Activated naive CD4-positive, alpha-beta T cell treated with anti-CD3 and anti-CD28 coated beads for 36 hours (primary cell): ENCODE measurements at places on chromosomes 2 and 18.

DNA sequence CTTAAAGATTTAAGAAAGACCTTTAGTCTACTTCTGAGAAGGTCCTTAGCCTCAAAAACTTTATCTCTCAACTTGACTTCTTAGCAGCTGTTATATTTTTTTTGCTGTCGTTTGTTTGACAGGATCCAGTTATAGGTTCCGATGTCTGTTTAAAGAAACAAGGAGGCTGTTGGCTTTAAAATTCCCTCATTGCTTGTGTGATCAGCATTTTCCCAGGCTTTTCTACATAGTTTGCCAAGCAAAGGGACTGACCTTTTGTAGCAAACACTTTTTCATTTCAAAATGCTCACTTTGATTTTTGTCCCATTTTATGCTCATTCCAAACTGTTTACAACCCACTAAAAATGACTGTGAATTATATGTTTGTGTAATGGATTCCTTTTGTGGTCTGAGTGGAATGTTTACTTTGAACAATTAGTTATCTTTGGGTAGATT is 394.9 kb downstream of the ARHGAP15 start:
- DNase-seq, result no peak

GRCh38 chr2:175889701-175890302 is 112.3 kb downstream of the LNPK start:
- DNase-seq, result no peak

DNA sequence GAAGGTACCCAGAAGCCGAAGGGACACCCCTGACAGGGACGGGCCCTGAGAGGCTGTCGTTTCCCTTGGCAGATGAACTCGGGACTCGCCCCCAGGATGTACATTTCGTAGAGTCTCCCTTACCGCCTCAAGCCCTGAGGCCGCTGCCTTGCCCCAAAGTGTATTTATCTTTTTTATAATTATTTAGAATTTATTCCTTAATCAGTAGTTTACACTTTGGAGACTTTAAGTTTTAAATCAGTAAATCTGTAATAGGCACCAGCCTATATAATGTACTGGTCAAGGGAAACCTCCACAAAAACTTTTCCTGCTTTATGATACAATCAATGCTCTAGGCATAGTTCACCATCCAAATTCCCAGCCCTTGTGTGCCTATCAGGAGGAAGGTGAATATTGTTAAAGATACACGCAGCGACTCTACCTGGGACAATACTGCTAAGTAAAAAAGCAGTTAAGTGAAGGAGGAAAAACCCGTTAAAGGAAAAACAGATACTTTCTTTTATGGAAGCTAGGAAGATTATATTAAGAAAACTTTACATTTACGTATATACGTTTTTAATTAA is 848 bp downstream of the VRK2 start:
- no peak for DNase-seq

DNA sequence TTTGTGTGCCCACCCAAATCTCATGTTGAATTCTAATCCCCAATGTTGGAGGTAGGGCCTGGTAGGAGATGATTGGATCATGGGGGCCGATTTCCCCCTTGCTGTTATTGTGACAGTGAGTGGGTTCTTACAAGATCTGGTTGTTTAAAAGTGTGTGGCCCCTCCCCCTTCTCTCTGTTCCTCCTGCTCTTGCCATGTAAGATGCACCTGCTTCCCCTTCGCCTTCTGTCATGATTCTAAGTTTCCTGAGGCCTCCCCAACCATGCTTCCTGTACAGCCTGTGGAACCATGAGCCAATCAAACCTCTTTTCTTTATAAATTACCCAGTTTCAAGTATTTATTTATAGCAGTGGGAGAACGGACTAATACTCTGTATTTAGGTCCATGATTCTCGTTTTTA is 588.1 kb downstream of the DCDC2C start:
- DNase-seq, result no peak

- no peak for DNase-seq
These were observed 46.4 kb downstream of the INSIG2 start for GRCh38 chr2:118134650-118135049.

DNA sequence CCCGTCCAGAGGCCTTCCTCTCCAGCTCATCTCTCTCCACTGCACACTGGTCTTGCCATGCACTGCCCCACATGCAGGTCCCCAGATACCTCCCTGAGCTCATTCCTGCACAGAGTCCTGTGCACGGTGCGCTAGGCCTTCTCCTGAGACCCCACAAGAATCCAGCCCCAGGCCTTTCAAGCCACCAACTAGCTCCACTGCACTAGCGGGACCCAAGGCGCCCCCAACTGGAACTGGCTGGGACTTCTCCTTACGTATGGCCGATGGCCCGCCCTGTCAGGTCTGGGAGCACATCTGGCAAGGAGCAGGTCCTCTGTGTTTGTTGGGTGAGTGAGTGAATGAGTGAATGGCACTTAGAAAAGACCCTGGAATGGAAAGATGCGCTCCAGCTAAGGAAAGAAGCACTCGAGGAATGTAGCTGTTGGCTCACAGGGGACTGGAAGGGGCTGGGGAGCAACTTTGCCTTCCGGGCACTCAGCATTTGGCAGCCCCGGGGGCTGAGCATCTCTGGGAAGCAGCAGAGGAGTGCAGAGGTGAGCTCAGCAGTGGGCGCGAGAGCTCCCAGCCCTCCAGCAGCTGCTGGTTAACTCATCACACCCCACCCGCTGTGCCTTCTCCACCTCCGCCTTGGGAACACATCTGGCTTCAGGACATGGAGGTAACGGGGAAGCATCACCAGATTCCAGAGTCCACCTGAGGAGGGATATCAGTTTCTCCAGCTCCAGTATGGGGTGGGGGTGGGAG is 223.1 kb downstream of the GLI2 start:
- DNase-seq, result peak; percentile 11

- no peak for DNase-seq
These were observed 2.4 kb downstream of the EFHD1 start for GRCh38 chr2:232635820-232636219.

DNA sequence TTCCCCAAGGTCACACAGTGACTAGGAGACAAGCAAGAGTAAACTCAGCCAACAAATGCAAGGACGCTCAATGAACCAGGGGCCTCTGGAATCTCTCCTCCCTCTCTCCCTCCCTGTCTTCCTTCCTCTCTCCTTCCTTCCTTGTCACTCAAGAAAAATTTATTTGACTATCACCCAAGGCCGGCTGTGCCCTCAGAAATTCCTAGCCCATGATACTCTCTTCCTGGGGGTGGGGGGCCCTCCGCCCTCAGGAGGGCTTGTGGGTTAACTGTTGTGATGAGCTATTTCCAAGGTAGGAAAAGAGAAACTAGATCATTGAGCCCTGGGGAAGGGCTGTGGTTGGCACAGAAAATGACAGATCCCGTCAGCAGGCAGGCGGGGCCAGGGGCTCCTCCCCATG is 21.7 kb downstream of the INHBB start:
- no peak for DNase-seq

DNA sequence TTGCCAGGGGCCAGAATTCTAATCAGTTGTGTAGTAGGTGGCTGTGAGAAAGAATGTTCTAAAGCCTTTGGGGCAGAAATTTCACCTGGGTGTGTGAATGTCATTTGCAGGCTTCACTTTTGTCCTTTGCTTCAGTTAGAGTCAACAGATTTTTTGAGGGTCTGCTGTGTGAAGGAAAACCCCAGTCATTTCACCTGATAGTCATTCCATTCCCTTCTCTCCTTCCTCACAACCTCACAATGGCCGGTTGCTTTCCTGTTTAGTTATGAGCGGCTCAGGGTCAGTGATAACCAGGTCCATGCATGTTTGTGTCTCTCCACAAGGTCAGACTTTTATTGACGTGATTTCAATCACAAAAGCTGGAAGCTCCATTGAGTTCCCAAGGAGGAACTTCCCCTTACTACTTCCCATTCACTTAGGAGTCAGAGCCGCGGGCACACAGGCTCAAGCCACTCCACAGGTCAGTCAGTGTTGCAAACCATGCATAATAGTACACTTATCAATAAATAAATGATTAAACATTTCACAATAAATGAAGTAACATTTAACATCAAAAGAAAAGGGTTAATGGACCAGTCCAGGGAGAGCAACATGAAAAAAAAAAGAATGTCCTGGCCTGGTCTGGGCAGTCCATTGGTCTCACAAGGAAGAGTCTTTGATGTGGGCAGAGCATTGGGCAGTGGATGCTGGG is 74.3 kb downstream of the NPAS2 start:
- no peak for DNase-seq

DNA sequence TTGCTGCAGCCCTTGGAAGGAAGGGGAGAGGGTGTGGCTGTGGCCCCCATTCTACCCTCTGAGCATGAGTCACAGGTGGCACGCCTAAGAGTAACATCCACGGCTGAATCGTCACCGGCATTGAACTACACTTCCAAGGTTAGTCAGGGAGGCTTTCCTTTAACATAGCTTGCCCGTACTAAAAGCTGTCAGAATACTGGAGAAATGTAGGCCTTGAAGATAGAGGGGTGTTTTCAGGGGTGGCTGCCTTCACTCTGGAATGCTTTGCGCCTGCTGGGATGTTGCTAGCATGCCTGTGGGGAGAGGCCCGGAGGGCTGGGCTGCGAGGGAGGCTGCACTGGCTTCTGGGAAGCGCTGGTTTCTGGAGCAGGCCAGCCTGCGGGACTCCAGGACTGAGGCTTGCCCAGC is 333.7 kb downstream of the AGAP1 start:
- DNase-seq, result no peak
